GM10248 (cell line): ENCODE measurements at places on chromosomes 5 and 9.

DNA sequence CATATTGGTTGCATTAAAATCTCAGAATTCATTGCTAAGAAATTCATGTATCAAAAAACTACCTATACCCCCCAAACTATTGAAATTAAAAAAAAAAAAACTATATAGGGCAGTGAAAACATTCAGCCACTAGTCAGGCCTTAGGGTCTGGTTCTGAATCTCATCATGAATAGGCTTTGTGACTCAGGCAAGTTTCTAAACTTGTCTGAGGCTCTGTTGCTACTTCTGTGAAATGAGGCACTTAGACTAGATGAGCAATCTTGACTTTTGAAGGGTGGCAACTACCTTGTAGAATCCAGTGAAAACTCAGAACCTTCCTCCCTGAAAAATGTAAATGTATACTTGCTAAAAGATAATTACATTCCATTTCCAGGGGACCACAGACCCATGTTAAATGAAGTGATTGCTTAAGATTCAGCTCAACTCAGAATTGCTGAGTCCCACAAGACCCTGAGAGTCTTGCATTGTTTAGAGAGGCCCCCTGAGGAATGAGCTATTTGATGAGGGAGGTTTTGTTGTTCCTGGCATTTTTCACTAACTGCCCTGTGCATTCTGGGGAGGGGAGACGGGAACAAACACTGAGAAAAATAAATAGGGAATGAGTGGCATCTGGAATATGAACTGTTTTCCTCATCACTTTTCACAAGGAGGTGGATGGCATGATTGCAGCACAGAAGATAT, 29.5 kb downstream of the RAI14 start:
- DNase-seq: no peak

DNA sequence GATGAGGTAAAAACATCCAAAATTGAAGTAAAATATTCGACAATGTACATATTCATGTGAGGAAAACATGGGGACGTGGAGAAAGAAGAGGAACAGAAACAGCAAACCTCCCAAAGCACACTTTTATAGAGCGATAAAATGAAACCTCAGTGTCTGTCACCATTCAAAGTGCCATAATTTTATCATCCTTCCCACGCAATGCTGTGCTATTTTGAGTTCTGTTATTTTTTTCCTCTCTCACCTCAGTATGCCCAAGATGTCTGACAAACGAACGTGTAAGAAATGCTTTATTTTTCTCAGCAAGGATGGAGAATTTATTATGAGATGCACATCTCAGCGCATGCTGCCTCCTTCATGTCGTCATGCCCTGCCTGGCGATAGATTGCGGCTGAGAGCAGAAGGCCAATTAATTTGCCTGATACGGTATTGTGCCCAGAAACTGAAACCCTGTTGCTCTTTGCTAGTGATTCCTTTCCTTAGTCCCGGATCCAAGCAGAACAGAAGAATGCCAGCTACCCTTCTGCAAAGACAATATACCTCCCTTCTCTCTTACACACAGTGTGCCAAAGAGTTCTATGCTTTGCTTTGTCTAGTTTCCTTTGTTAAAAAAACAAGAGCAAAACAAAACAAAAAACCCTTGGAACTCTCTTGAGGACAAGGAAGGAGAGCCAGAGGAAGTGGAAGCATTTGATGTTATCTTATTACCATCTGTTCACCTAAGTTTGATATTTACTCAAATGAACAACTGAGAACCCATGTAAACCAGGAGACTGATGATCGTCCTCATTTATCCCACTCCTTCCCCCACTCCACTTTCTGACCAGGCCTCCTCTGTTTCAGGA, 192.4 kb downstream of the SEMA6A start:
- no peak for DNase-seq

- no peak for DNase-seq
Measured at GRCh38 chr5:57653636-57654290, 171.2 kb upstream of the ACTBL2 start.

GRCh38 chr9:133615606-133616188, 6.5 kb upstream of the FAM163B start:
- no peak for DNase-seq

- no peak for DNase-seq
Measured at GRCh38 chr5:18740301-18740700, 1106.0 kb downstream of the TAF11L14 start.

DNA sequence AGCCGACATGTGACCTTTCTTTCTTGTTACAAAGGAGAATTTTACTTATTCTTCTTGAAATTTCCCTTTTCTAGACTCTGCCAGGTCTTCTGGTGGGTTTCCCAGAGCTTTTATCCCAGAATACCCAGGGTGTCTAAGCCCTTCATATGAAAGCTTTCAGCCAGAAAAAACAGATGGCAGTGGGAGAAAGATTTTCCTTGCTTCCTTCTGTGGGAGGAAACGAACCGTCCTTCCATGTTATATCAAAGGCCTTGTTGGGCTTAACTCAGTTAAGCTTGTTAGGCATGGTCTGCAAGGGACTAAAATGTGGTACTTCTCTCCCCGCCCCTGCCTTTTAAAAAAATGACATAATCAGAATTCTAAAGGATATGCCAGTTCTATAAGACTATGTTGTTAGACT, 47.5 kb downstream of the SPATA31D1 start:
- DNase-seq: no peak

DNA sequence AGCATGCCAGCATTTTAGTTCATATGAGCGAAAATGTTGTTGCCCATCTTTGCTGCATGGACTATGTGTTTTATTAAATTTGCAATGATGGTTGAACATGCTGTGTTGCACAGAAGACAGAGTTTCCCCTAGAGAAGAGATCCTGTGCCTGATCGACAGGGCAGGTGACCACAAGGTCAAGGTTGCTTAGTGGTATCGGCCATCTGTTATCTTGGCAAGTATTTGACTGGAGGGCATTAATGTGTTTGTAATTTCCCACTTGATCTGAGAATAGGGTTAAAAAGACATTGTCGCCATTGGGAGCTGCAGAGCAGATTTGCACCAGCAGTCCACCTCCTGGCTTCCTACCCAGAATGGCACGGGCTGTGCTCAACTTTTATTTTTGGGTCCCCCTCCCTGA, 1523.6 kb upstream of the WWC1 start:
- DNase-seq: no peak

- DNase-seq: no peak
Measured at GRCh38 chr5:73354406-73354805, 94.2 kb downstream of the FOXD1 start.

DNA sequence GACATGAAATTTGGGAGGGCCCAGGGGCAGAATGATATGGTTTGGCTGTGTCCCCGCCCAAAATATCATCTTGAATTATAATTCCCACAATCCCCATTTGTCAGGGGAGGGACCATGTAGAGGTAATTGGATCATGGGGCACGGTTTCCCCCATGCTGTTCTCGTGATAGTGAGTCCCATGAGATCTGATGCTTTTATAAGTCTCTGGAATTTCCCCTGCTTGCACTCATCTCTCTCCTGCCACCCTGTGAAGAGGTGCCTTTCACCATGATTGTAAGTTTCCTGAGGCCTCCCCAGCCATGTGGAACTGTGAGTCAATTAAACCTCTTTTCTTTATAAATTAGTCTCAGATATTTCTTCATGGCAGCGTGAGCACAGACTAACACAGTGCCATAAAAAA, 11.3 kb downstream of the FBXO10 start:
- DNase-seq: no peak

DNA sequence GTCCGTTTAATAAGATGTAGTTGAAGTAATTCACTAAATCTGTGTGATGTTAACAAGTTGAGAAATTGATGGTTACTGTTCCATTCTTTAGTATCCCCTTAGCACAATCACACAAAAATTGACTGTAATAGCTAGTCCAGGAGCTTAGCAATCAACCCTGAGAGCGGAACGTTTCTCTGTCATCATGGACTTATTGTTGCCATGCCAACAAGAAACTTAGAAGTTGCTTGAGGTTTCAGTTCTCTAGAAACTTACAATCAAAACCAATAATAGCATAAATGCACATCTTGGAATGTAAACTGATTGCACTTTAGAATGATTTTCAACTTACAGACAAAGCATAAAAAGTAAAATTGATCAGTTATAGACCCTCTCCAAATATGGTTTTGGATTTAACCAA, 125.4 kb upstream of the ANKH start:
- peak; percentile 41 for DNase-seq

GRCh38 chr9:137227853-137228505, 677 bp downstream of the RNF224 start:
- no peak for DNase-seq

GRCh38 chr9:126320158-126320922, 6.3 kb upstream of the MVB12B start:
- DNase-seq: no peak
